ENCODE measurements at places on chromosomes 1 and 21. TPM values are rescaled to one million over a fixed set of nuclear protein-coding genes. Genes with fewer than 3 reads are reported as not detected.

The KRTAP21-1 gene
- not detected for total RNA-seq

The SPRR3 gene
- not detected for total RNA-seq

The CDC14A gene
- 9.0 TPM for total RNA-seq

The RGS4 gene
- 1.2 TPM for total RNA-seq

The DNALI1 gene
- 0.26 TPM for total RNA-seq

The C8A gene
- not detected for total RNA-seq

The GJB3 gene
- total RNA-seq, result under 0.01 TPM

The NEGR1 gene
- total RNA-seq, result 0.22 TPM
